Activated B cell treated with CpG ODN at 0.5 μM for 24 hours (primary cell): ENCODE measurements at places on chromosomes 2 and 18.

DNA sequence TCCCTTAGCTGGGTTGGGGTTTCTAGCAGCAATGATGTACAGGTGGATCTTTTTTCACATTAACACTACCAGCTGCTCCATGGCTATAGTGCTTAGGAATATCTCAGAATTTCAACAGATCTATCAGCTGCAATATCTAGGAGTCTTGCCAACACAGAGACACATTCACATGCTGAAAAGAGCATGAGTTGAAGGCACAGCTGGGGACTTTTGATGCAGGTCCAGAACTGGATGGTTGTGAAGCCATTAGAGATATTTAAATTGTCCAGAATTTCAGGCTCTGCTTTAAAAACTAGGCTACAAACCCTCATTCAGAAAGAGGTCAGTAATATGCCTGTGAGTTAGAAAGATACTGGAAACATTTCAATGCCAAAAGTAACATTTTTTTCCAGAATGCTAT lies 122.2 kb upstream of the CCDC195 start:
- DNase-seq = no peak

- no peak for DNase-seq
Observed at GRCh38 chr2:176123411-176124109, 1.0 kb downstream of the HOXD9 start.

- DNase-seq = no peak
Observed at GRCh38 chr2:143948710-143949109, 571.2 kb downstream of the ZEB2 start.

DNA sequence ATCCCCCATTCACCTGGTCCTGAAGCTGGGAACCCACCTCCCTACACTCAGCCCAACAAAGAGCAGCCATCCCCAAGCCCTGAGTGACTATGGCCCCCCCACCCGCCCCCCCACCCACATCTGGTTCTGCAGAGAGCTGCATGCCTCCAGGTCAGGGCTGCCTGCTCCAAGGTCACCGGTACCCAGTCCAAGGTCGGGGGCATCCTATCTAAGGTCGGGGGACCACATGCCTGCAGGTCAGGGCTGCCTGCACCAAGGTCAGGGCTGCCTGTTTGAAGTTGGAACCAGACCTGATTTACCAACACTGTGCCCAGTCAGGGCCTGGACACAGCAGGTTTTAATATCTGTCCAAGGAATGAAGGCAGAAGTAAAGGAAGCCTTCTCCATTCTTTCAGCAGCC lies 66.1 kb upstream of the GPC1 start:
- no peak for DNase-seq

GRCh38 chr2:232779934-232780333 lies 3.6 kb upstream of the KCNJ13 start:
- DNase-seq = no peak

DNA sequence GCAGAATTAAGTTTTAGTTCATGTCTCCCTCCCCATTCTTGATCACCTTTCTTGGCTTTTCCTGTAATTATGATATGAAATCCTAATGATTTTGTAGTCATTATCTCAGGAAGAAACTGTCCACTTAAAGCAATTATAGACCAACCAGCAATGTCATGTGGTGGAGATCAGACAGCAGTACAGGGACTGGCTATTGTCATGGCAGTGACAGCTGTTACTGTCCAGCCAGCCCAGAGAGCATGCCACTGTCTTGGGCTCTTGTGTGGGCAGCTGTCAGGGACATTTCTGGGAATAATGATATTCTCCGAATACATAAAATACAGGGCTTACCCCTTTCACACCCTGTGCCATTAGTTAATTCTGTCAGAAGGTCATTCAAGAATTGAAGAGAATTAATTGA lies 355.3 kb upstream of the RAB12 start:
- DNase-seq = no peak

GRCh38 chr2:134469516-134470115 lies 215.7 kb downstream of the MGAT5 start:
- no peak for DNase-seq

- no peak for DNase-seq
Observed at GRCh38 chr2:168323529-168324021, 76.2 kb upstream of the STK39 start.

GRCh38 chr18:13532406-13533075 lies 193.8 kb downstream of the FAM210A start:
- DNase-seq = no peak

GRCh38 chr2:233835230-233836186 lies 18.8 kb downstream of the HJURP start:
- DNase-seq = no peak

GRCh38 chr2:168495524-168495923 lies 39.5 kb downstream of the CERS6 start:
- DNase-seq = no peak

DNA sequence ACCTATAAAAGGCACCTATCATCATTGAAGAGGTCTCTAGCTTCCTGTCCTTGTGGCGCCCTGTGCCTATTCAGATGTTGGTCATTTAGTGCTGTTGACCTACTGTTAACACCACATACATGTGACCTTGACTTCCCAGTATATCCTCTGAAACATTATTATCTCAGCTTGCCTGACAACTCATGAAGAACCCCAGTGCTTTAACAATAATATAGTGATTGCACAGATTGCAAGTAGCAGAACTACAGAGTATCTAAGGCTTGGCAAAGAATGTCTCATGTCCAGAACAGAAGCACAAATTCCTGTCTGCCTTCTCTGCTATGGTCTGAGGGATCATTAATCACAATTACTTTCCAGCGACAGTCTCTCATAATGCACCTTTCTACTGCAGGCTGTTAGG lies 165.3 kb downstream of the LCLAT1 start:
- no peak for DNase-seq

GRCh38 chr2:9407363-9407811 lies 15.9 kb downstream of the ITGB1BP1 start:
- no peak for DNase-seq

DNA sequence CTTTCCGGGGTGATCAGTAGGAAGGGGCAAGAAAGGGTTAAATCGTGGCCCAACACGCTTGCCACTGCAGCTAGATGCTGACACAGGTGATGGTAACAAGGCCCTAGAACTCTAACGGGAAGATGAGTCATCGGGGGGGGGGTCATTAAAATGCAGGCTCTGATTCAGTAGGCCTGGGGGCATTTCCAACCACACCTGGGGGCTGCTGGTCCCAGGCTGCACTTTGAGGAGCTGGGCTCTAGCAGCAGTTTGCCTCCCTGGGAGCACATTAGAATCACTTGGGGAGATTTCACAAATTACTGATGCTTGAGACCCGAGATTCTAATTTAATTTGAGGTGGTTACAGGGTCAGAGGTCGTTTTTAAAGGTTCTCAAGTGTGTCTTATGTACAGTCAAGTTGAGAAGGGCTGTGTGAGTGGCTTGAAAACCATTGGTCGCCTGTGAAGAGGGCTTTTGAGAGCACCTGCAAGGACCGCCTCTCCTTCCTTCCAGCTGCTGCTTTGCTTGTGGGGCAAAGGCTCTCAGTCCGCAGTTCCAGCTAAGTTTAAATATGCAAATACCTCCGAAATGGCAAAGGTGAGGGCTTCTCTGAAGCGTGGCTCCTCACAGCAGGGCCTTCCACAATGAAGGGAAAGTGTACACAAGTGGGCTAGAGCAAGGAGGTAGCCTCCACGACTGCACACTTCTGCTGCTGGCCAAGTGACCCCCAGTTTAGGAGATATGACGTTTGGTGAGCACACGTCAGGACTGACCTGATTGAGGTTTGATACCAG lies 128.0 kb upstream of the MSH6 start:
- peak; percentile 27 for DNase-seq

DNA sequence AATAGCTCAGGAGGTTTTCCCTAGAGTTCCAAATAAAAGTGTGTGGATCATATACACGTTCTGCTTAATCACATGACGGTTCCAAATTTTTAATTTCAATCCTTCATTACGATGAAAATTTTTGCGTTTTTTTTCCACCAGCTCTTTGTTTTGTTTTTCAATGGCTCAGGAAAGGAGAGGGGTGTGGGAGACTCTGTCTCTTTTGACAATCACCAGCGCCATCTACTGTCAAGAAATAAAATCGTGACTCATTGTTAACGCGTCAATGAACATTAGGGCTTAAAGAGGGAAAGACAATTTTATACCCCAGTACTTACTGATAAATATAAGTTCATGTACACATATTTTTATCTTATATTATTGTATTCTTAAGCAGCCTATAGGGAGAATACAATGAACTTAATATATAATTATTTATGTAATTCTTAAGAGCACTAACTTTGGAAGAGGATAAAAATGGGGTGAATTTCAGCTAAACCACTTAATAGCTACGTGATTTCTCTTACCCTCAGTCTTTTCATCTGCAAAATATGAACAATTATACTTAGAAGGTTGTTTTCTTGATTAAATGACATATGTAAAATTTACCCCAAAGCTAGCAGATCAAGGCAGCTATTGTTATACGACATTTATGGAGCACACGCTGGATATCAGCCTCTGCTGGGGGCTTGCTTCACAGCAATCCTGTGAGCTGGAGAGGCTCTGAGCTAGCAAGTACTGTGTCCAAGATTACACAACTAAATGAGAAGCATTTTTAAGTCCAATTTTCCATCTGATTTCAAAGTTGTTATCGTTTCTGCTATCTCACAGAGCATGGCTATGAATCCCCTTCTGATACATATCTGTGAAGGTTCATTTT lies 47.4 kb upstream of the RMDN2 start:
- no peak for DNase-seq

DNA sequence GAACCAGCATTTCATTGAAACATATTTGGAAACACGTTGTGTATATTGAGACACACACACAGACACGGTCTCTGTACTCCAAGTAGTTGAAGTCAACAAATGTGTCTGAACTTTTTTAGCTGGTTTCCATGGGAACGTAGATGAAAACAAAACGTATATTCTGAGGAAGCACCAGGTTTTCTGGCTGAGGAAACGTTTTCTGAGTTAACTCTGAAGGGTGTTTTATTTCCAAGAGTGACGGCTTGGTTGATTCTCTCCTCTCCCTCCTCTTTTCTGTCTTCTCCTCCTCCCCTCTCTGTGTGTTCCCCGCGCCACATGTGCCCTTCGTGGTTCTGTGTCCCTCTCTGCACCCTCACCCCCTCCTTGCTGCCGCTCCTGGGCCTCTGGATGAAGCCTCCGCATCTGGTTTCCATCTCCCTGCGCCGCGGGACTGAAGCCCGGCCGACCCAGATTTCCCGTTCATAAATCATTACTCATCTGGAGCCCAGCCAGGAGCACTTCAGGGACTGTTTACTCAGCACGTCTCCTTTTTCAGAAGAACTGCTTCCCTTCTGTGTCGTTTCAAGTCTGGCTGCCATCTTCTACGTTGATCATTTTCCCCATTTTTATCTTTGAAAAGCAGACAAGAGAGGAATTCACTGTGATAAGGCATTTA lies 122.7 kb downstream of the COL6A3 start:
- no peak for DNase-seq
